ENCODE measurements at places on chromosomes 16 and 17. TPM values are rescaled to one million over a fixed set of nuclear protein-coding genes. Genes with fewer than 3 reads are reported as not detected.

DNA sequence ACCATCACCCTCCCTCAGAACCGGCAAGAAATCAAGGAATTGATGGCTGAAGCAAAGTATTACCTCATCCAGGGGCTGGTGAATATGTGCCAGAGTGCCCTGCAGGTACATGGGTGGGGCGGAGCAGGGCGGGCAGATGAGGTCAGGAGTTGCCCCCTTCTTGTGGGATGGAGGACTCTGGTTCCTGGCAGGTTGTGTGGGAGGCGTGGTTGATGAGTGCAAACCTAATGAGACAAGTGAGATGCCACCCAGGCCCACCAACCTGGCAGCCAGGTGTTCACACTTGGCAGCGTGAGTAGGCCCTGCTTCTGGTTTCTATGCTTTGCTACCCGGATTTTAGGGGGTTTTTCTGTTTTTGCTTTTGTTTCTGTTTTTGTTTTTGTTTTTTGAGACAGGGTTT lies 4.8 kb downstream of the TNFAIP1 start:
- DNase-seq = no peak

GRCh38 chr16:5845046-5845445 lies 747.5 kb upstream of the EEF2KMT start:
- DNase-seq = no peak

- peak; percentile 14 for DNase-seq
Observed at GRCh38 chr16:53744449-53744848, 40.5 kb downstream of the FTO start.

- no peak for DNase-seq
Observed at GRCh38 chr16:73804456-73804855, 492.2 kb upstream of the PSMD7 start.

- no peak for DNase-seq
Observed at GRCh38 chr16:81700071-81700779, 78.9 kb upstream of the PLCG2 start.

DNA sequence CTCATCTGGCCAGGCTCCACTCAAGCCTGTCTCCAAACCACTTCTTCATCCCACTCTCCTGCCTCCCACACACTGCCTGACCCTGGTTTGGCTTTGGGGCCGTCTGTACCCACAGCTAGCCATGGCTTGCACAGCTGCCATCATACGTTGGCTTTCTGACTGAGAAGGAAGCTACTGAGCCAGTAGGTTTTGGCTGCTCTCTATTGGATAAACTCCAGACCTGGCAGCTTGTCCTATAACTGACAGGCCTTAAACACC lies 3.9 kb downstream of the MIF4GD start:
- DNase-seq = no peak

- peak; percentile 77 for DNase-seq
Observed at GRCh38 chr17:55348749-55349354, 72.8 kb downstream of the MMD start.

- DNase-seq = no peak
Observed at GRCh38 chr16:12096828-12097522, 120.4 kb downstream of the SNX29 start.

DNA sequence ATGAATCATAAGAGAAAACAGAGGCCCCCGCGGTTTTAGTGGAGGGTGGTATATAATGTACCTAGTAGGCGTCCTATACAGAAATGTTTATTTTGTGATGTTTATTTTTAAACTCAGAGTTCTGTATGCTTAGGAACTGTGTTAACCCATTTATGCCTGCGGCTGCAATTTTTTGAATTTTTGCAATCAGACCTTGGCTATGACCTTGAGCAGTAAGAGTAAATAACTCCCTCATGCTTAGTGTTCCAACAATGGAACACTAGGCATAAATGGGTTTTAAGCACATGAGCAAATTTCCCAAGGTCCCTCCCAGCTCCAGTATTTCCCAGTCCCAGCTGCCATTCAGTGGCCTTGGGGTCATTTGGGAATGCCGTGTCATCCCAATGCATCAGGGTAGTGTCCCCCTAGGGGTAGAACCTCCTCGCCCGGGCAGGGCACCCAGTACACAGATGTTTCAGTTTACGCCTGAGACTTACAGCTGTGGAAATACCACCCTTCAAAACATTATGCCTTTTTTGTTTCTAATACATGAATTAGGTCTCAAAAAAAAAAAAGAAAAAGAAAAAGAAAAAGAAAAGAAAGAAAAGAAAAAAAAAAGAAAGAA lies 605.8 kb upstream of the CDH11 start:
- DNase-seq = no peak

DNA sequence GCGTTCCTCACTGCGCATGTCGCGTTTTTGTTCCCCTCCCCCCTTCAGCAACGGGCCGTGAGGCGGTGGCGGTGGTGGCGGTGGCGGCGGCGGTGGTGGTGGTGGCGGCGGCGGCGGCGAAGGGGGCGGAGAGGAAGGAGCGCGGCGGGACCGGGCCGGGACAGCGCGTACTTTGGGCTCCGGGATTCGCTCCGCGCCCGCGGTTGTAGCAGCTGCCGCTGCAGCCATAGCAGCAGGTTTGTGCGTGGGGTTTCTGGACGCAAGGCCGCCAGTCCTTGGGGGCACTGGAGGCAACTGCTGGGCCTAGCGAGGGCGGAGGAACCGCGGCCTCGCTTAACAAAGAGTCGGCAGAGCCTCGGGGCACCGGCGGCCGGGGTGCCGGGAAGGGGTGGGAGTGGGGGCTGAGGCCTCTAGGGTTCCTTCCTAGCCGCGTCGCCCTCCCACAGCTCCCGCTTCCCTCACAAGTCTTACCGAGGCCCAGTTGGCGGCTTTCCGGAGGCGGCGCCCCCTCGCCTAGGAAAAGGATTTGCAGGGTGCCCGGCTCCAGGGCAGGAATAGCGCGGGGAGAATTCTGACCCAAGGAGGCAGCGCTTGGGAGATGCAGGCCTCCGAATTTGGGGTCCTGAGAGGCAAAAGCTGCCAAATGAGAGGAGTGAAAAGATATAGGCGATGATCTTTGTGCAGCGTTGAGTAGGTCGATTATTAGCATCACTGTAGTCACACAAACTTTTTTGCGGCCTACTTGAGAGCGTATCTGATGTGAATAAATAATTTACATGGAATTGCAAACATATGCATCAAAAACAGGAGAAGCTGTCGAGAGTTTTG lies at the start of gene DDX42:
Gene DDX42 (plus strand): TSS at position 30 of the 828 bp plus-strand sequence. CDS start 12,880 bp downstream, outside the sequence.
- DNase-seq = peak; percentile 94

Gene IL17C
- 5.1 TPM for total RNA-seq

Gene NPEPPS
- total RNA-seq = 91.5 TPM

Gene SEPTIN12
- total RNA-seq = not detected

DNA sequence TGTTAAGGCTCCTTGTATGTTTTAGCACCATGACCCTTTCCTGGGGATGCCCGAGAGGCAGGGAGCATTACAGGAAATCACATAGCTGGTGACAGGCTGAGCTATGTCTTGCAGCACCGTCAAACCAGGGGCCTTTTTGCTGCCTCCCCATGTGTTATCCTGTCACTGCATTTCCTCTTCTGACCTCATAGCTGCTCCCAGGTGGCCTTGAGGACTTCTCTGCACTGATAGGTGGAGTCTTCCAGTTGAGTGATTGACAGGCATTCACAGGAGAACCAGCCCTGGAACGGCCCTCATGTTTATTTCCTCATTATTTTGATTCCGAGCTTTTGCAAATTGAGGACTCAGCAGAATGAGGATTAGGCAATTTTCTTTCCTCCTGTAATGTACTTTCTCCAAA lies 349.6 kb downstream of the HAPSTR1 start:
- DNase-seq = peak; percentile 20

DNA sequence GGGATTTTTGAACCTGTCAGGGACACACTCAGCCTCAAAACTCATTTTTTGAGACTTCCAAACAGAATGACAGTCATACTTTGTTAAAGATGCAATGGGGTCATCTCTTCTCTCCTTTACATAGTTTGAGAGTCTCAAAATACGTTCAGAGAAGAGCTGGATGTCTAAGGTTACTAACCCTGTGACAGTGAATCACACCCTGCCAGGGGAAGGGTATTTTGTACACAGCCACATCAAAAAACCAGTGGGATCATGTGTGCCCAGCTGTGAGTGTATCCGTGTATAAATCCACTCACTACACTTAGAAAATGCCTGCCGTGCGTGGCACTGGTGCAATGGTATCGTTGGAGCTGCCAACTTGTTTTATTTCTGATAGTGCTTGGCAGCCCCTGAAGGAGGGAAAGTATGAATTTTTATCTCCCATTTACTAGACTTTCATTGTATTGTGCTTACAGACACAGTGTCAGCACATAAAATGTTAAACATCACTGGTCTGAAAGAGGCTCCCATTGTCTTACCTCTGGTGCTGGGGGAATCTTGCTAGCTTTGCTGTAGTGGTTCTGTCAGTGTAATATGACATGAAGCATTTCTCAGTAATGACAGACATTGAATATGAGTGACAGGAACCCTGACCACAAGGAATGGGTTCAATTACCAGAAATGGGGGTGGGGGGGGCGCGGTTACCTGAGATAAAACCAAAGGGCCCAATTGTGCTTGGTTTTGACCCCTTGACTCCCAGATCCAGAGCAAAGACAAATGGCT lies 256.3 kb downstream of the FTO start:
- DNase-seq = no peak

DNA sequence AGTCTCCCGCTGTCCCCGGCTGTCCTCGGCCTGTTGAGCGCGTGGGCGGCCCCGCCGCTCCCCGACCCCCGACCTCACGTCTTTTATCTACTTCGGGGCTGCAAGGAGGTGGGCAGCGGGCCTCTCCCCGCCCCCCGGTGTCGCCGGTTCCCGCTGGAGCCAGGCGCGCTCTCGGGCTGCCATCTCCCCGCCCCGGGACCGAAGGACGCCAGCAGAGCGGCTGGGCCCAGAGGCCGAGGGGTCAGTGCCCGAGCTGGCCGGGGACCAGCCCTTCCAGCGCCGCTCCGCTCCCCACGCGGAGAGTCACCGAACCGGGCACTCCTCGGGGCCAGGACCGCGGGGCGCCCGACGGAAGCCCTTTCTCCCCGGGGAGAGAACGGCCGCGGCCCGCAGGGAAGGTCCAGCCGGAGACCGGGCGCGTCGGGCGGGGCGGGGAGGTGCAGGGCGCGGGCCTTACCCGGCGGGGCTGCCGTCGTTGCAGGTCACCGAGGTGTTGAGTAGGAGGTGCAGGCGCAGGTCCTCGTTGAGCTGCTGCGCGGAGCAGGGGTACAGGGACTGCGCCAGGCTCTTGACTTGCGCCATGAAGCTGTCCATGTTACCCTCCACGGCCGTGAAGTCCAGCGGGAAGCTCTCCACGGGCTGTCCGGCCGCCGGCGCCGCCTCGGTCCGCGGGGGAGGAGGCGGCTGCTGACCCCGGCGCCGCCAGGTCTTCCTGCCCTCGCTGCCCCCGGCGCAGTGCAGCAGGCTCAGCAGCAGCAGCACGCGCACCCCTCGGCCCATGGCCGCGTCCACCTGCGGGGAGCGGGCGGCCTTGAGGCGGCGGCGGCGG lies 643 bp downstream of the NOTUM start:
- peak; percentile 66 for DNase-seq
